ENCODE measurements at places on chromosomes 11 and 22. TPM values are rescaled to one million over a fixed set of nuclear protein-coding genes. Genes with fewer than 3 reads are reported as not detected.

The C11orf21 gene
- total RNA-seq, result not detected

The UBQLNL gene
- total RNA-seq, result not detected

The SYNGR1 gene
- 19.7 TPM for total RNA-seq

DNA sequence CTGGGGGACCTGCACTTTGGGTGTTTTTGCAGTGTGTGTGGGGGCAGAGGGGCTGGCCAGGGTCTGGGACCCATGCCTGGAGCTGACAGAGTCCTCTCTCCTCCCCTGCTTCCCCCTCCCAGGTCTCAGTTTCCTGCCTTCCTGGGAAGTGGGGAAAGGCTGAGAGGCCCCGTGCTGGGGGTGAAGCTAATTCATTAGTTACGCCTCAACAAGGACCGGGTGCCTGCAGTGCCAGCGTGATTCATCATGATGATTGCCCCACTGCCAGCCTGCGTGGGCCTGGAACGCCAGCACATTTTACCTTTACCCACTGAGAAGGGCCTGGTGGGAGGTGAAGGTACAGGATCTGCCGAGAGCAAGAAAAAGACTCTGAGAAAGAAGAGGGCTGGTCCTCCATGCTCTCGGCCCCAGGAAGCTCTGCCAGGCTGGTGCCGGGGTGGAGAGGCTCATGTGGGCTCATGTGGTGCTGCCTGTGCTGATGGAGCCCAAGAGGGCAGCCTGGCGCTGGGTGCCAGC lies 2.9 kb upstream of the LRRC10B start:
- DNase-seq, result no peak

GRCh38 chr11:33564856-33565453 lies 135.7 kb downstream of the C11orf91 start:
- no peak for DNase-seq

- no peak for DNase-seq
Measured at GRCh38 chr11:69878144-69878883, 59.1 kb upstream of the FGF3 start.

DNA sequence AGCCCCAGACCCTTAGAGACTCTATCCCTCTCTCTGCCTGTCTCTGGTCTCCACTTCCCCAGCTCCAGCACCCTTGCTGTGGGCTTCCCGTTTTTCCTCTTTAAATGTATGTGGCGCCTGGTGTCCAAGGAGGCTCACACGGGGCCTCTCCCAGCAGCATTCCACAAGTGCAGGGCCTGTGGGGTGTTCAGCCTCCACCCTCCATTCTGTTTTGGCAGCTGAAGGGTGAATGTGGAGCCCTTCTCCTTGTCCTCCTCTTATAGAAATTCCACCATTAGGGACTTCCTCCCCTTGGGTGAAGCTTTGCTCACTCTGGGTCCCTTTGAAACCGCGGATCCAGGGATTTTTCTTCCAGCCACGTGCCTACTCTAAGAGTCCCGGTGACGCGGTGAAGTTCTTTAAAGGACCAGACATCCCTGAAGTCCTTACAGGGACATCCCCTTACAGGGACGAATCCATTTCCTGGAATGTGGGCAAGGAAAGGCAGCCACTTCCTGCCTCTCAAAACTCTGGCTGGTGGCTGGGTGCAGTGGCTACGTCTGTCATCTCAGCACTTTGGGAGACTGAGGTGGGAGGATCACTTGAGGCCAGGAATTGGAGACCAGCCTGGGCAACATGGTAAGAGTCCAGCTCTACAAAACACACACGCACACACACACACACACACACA lies 1.6 kb upstream of the TSPAN18 start:
- DNase-seq, result no peak

- no peak for DNase-seq
Measured at GRCh38 chr11:87266751-87267150, 229.0 kb downstream of the TMEM135 start.

GRCh38 chr11:91081440-91082043 lies 858.7 kb upstream of the CHORDC1 start:
- DNase-seq, result peak; percentile 31

DNA sequence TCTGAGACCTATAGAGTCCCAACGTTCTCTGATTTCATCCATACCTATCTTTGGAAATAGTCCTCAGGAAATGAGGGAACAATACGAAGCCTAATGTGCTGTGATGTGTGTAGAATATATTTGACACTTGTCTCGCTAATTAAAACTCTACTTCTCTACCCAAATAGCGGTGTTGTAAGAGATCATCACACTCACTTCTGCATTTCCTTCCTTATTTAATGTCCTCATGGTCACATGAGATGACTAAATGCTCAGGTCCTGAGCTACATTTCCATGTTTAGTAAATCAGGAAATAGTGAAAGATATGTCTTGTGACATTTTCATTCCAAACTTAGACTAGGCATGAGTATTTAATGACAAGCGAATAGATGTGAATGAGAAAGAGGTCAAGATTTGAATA lies 112.3 kb downstream of the MAML2 start:
- DNase-seq, result no peak

DNA sequence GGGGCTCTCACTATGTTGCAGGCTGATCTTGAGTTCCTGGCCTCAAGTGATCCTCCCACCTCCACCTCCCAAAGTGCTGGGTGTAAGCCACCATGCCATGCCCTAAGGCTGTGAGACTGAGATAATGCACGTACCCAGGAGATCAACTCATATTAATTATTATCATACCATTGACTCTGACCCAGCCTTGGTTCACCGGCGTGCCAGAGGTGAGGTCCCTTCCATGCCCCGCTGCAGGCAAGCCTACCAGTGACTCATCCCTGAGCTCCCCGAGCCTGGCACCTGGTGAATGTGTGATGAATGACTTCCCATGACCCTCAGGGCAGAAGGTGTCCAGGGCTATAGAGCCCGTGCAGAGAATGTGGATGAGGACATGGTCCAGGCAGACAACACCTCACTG lies 12.1 kb downstream of the GAL3ST1 start:
- DNase-seq, result no peak

DNA sequence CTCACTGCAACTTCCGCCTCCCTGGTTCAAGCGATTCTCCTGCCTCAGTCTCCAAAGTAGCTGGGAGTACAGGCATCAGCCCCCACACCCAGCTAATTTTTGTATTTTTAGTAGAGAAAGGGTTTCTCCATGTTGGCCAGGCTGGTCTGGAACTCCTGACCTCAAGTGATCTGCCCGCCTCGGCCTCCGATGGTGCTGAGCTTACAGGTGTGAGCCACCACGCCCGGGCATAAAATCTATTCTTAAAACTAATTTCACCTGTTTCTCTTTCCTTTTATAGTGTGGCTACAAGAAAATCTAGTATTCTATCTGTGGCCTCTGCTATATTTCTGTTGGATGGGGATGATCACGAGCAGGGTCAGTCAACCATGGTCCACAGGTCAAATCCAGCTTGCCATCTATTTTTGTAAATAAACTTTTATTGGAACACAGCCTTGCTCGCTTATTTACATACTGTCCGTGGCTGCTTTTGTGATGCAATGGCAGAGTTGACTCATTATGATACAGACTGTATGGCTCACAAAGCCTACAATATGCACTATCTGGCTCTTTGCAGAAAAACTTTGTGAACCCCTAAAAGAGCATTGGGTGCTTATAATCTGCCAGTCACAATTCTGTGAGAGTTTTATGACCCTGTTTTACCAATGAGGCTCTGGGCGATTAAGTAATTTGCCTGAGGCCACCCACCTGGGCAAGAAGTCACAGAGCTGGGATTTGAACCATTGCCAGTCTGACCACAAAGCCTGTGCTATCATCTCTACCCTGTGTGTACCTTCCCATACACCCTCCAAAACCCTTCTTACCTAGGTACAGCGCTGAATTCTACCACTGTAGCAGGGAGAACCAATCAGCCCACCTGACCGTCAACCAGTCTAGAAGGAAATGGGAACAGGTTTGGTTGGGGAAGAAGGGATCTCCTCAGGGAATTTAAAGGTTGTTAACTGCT lies 28.3 kb downstream of the SLC1A2 start:
- DNase-seq, result peak; percentile 89

- no peak for DNase-seq
Measured at GRCh38 chr11:20243974-20244373, 83.7 kb upstream of the DBX1 start.

DNA sequence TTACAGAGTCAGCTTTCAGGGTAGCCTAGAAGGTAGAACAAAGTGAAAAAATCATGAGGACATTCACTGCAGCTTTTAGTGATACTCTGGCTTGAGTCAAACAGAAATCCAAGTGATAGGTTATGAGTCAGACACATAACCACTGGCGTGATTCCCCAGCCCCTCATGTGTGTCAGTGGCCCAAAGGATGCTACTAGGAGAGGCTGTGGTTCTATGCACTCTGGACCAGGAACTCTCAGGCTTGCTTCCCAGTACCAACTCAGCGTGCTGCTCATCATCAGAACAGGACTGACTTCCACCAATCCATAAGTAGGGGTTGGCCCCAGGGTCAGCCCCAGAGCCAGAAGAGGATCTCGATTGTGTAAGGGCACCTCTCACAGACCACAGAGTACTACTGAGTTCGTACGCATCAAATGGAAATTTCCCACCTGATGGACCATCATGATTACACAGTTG lies 116.8 kb downstream of the MED15 start:
- DNase-seq, result peak; percentile 31
